ENCODE measurements at places on chromosomes 6 and 20. TPM values are rescaled to one million over a fixed set of nuclear protein-coding genes. Genes with fewer than 3 reads are reported as not detected.

The KIF25 gene
- total RNA-seq, result not detected

DNA sequence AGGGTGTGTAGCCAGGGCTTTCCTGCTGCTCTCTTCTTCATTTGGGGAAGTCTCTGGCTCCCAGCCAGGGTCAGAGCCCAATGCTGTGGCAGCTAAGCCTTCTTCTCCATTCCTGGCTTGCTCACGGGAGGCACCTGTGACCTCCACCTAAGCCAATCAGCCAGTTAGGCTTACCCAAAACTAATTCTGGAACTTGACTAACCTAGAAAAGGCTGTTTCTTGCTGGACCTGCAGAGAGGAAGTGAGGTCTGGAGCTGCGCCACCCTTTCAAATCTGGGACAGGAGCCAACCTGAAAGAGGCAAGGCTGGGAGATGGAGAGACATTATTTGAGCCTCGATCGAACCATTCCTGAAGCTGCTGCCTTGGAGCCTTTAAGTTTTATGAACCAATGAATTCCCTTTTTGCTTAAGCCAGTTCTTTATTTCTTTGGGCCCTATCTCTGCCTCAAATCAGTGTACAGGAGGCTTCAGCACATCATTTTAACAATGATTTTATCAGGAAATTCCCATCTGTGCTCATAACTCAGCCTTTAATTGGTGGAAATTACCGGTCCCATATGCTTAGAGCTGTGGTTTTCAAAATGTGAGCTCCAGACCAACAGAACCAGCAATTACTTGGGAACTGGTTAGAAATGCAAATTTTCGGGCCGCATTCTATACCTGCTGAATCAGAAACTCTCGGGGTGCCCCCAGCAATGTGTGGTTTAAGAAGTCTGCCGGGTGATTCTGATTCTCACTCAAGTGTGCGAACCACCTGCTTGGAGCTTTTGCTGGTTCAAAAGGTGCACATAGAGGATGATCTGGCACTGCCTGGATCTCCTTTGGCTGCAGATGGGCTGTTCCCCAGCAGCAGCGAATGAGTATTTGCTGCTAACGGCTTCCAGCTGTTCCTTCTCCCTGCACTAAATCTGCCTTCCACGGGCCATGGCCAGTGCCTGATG, 97.4 kb upstream of the RNF24 start:
- DNase-seq, result peak; percentile 28

- peak; percentile 35 for DNase-seq
These were observed 77.3 kb upstream of the SLC35F1 start for GRCh38 chr6:117829594-117830319.

GRCh38 chr6:107557698-107558097, 67.8 kb downstream of the SOBP start:
- no peak for DNase-seq

DNA sequence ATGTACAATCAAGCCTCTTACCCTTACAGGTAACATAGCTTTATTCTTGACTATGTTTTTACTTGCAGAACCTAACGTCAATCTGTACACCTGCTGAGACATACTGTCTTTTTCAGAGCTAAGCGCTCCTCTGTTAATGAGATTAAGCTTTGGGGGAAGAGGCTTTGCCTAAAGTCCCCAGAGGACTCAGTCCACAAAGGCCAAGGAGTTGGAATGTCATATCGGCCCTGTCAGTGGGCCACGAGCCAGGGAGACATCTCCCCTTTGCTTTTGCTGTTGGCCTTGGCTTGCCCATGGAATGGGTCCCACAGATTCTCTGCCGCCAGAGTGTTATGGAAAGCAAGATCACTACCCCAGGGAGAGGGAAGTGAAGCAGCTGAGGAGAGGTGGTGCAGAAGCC, 64.1 kb upstream of the SOX4 start:
- DNase-seq, result no peak

DNA sequence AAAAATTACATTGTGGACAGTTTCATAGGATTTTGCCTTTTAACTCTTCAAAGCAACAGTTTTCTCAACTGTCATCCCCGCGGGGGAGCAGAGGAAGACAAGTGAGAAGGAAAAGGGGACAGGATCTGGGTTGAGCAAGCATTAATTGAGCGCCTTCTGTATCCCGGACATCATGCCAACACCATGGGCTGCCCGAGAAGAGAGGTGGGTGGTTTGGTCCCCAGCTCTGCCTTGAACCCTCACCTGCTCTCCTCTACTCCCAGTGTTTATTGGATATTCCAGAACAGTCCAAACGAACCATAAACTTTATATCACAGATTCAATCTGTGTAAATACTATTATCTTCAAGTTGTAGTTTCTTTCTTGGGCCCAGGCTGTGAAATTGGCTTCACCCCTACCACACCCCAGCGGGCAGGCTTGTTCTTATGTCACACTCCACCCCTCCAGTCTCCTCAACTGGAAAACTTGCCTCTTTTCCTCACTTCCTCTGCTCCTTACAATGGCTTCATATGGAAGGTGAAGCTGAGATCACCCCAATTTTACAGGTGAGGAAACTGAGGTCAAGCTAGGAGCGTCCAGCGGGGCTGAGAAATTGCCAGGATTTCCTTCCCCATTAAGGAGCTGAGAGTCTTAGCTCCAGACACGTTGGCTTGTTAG, 6.0 kb downstream of the PCK1 start:
- no peak for DNase-seq

DNA sequence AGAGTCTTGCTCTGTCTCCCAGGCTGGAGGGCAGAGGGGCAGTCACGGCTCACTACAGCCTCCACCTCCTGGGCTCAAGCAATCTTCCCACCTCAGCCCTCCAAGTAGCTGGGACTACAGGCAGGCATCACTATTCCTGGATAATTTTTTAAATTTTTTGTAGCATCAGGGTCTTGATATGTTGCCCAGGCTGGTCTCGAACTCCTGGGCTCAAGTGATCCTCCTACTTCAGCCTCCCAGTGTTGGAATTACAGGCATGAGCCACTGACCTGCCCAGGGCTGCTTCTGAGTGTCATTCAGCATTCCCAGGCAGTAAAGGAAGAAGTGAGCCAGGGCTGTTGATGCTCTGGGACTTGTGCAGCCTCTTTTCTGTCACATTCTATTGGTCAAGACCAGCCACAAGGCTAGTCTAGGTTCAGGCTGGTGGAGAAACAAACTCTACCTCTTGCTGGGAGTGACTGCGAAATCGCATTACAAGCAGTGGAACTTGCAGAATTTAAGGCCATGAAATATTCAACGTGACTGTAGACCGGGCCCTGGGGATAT, 2.1 kb upstream of the ARFGEF2 start:
- no peak for DNase-seq

DNA sequence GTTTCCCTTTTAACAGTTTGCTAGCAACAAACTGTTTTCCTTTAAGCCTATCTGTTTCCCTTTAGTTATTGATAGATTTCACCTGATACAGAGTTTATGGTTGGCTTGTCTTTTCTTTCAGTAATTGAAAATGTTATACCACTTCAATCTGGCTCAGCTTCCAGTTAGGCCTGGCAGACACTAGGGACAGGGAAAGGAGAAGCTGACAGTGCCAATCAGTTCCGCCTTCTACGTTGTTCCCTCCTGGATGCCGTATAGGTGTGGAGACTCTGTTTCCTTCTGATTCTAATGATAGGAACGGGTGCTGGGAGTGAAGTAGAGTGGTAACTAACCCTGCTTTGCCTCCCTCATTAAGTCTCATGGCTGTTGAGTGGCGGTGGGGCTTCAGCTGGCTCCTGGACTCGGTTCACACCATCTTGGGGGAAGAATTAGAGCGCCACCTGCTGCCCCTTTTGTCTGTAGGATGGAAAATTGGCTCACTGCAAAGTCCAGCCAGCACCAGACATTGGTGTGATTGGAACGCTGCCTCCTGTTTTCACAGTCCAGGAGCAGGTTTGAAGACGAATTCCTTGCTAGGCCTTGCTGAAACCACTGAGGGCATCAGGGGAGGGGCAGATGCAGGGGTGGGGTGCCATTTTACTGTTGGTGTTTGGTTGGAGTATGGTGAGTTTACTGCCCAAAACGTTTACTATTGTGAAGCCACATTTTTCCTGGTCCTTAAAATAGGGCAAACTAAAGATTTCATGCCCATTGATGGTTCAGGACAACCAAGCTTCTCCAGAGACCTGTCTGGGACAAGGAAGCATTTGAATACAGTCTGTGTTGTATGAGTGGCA, 1729.5 kb downstream of the GRIK2 start:
- DNase-seq, result peak; percentile 17

- no peak for DNase-seq
These were observed 55.7 kb downstream of the TXLNB start for GRCh38 chr6:139236105-139236504.

GRCh38 chr6:89581689-89582088, 56.9 kb downstream of the LYRM2 start:
- no peak for DNase-seq

DNA sequence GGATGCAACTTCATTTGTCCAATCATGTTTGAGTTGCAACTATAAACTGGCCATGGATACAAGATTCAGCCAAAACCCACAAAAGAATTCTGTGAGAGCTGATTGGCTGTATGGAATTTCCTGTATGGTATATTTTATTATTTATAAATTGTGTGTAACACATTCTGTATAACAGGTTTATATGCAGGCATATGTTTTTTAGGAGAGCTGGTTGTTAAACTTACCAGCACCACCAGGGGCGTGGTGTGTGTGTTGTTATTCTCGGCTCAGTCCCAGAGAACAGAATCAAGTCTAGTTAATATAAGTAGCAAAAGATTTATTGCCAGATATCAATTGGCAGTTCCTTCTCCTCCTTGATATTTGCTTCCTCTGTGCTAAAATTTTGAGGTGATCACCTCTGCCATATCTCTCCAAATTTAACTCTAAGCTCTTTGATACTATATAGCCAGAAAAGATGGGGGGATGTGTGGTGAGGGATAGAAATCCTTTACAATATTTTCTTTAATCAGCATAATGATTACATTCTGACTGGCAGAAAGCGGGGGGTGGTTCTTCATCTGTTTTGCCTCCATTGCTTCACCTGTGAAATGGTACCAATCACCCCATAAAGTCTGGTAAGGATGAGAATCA, 22.9 kb downstream of the CNBD2 start:
- DNase-seq, result peak; percentile 35

DNA sequence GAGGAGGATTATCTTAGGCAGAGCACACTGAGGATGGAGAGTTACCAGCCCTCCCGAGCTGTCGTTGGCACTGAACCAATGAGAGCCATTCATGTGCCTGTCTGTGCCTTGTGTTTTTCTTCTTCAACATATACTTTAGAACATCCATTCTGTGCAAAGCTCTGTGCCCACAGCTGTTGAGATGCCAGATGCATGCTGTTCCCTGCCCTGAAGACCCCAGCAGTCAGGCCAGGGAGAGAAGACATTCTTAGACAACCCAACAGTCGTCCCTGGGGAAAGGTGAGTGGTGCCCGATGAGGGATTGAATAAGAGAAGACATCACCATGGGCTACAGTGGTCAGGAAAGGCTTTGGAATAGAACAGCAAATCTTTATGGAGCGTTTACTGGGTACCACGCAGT, 114.1 kb downstream of the NRN1 start:
- no peak for DNase-seq

- DNase-seq, result peak; percentile 69
These were observed 4.0 kb downstream of the CITED2 start for GRCh38 chr6:139370283-139370998.

- peak; percentile 17 for DNase-seq
These were observed 176.7 kb downstream of the HACE1 start for GRCh38 chr6:104682722-104683643.

DNA sequence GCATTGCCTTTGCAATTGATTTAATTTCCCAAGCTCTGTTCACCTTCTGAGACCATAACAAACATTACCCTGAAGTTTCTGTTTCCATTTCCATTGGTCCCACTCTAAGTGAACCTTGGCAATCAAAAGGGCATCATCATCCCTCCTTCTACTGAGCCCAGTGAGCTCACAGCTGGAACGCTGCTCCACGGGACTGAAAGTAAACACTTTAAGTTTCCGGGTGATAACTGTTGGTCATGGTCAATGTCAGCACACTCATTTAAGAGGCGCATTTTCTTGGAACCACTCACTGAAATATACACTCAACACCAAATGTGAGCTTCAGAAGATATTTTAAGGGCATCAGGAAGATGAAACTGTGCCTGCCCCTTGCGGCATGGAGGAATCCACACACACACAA, 37.1 kb upstream of the RPS6KA2 start:
- no peak for DNase-seq

GRCh38 chr6:63496361-63496804, 75.9 kb upstream of the LOC128125822 start:
- no peak for DNase-seq

GRCh38 chr20:41038878-41039404, 10.3 kb downstream of the TOP1 start:
- no peak for DNase-seq

DNA sequence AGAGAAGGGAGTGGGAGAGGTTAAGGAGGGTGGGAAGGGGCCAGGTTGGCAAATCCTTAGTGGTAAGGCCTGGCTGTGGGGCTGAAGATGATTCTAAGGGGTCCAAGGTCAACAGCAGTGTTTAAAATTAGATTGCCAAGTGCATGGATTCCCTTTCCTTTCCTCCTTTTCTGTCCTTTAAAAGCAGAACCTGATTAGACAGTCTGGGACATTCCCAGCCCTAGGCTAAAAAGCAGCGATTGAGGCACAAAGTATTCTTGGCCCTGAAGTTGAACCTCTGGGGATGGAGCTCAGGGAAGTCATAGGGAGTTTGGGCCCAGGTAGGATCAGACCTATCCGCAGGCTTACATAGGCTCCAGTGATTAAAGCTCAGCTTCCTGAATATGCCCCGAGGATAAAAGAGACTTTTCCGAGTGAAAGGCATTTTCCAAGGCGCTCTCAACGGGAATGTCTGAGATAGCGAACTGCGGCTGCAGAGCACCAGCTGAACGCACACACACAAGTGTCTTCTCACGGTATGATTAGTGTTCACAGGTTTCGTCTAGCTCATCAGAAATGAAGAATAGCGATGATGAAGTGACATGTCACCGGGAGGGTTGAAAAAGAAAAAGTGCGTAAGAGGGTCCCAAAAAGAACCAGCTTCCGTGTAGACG, 787 bp upstream of the CARMIL1 start:
- DNase-seq, result peak; percentile 19

DNA sequence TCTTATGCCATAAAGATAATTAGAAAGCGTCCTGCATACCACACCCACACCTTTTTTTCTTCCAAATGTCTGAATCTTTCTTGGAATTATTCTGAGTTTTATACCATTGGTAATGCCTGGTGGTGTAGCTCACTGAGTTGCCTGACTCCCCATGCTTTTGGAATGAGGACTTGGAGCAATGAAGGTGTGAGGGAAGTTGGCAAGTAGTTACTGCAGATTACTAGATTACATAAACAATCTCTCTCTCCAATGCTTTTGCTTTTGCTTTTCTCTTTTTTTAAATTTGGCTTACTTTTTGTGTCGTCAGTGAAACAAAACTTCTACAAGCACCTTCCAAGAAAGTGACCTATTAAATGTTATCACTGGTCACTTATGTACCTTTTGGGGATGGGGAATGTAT, 406.1 kb upstream of the SOX4 start:
- no peak for DNase-seq

The PBX2 gene
- 61.4 TPM for total RNA-seq

The CCN6 gene
- not detected for total RNA-seq
